ENCODE measurements at places on chromosomes 2 and 18.

GRCh38 chr2:17573085-17573803 lies 32.7 kb downstream of the VSNL1 start:
- DNase-seq, result peak; percentile 7

- no peak for DNase-seq
Measured at GRCh38 chr2:3323360-3324035, 54.1 kb downstream of the EIPR1 start.

DNA sequence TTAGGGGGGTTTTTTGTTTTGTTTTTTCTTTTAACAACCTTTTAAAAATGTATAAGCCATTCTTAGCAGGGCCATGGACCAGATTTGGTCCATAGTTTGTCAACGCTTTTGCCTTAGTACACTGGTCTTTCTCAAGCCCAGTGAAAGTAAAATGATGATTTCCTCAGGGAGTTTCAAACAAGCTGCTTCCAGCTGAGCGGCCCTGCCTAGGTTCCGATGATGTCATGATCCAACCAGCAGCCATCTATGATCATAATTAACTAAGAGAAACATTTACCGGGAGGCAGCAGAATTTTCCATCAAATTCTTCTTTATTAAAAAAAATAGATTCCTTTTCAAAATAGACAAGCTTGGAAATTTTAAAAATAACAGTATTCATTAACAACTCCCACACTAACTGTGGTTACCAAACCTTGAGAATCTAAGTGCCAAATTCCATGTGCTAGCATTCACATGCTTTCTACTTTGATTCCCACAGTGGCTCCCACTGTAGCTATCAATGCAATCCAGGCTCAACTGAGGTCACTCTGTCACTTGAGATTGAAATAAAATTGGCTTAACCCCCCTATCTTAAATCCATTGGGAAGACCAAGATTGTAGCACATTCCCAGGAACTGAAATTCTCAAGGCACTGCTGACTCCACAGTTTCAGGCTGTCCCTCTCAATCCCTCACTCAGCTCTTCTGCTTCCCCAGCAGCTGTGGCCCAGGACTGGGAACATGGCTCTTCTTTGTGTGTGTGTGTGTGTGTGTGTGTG lies 148.9 kb downstream of the RNF152 start:
- DNase-seq, result no peak

DNA sequence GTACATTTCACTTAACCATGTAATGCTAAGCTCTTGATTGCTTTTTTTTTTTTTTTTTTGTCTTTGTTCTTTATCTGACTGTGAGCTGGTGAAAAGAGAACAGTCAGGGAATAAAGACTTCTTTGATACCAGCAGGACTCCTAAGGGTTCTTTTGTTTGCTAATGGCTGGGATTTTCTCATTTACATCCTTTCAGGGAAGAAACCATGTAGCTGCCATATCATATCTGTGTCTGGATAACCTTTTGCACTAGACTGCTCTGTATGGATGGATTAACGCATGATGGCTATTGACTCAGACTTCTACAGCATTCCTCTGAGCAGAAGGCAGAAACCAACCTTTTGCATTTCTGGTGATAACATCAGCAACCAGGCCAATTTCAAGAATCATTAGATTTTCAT lies 504.0 kb downstream of the LRRTM4 start:
- peak; percentile 46 for DNase-seq

GRCh38 chr18:9101730-9102507 lies 580 bp upstream of the NDUFV2 start:
- peak; percentile 44 for DNase-seq

GRCh38 chr2:237485304-237485703 lies 1.7 kb upstream of the MLPH start:
- DNase-seq, result no peak

DNA sequence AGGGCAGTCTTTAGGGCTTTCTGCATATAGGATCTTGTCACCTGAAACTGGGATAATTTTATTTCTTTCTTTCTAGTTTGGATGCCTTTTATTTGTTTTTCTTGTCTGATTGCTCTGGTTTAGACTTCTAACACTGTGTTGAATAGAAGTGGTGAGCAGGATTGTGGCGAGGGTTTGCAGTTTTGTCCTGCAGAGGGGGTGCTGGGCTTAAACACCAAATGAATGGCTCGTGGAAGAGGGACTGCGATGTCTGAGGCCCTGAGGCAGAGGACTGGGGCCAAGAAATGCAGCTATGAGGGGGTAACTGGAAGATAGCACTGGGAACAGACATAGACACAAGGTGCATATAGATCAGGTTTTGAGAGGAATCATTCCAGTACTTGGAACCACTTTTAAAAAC lies 20.5 kb downstream of the UBE2F start:
- DNase-seq, result no peak

GRCh38 chr2:211281430-211282073 lies 725.2 kb downstream of the CPS1 start:
- DNase-seq, result no peak

DNA sequence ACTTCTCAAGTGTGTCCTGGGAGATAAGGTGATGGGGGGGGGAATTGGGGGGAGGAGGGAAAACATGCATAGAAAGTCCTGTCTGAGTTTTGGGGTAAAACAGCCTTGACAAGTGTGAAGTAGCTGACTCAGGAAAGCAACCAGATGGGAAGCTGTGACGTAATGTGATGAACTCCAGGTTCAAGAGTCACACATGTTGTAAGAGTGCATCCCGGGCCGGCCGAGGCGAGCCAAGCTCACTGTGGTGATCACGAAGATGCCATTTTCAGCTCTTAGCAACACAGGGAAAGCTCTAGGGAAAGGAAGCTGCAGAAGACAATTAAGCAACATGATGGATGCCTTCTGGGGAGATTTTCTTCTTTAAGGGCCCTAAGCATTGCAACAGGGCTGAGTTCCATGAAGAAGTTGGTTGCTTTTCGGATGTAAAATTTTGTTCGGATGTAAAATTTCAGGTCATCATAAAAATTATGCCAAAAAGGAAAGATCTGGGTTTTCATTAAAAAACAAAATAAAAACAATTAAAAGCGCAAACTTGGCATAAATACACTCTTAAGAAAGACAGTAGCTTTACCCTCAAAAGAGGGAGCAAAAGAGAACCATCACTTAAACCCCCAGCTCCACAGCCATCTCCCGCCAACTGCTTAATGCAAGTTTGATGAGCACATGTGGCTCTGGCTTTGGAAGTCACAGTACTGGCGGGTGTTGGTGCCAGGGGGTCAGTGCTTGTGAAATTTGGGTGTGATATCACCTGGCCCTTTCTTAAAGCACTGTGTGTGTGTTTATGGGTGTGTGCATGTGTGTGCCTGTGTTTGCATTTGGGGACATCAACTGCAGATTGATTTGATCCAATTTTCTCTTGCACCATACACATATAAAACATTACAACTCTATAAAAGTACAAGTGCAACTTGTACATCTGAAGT lies 19.1 kb downstream of the SERTAD2 start:
- no peak for DNase-seq

- DNase-seq, result no peak
Measured at GRCh38 chr2:28681606-28682005, 70.0 kb upstream of the PPP1CB start.

DNA sequence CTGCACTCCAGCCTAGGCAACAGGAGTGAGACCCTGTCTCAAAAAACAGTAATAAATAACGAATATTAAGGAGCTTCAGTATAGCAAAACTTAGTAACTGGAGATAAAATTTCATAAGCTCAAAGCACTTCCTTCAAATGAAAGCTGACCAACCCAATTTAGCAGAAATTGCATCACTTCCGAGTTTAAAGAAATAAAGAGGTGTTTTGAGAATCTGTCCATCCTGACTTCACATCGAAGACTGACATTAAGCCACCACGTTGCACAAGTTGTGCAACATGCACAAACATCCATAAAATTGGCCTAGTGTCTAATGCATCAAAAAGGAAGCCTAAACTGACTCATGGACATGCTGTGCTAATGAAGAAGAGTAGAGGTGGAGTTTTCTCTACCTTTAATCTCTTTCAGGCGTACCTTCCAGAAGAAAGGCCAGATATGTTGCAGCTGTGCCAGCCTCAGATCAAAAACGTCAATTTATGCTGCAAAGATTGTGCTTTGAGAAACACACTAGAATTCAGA lies 7.7 kb upstream of the DSG3 start:
- DNase-seq, result no peak

DNA sequence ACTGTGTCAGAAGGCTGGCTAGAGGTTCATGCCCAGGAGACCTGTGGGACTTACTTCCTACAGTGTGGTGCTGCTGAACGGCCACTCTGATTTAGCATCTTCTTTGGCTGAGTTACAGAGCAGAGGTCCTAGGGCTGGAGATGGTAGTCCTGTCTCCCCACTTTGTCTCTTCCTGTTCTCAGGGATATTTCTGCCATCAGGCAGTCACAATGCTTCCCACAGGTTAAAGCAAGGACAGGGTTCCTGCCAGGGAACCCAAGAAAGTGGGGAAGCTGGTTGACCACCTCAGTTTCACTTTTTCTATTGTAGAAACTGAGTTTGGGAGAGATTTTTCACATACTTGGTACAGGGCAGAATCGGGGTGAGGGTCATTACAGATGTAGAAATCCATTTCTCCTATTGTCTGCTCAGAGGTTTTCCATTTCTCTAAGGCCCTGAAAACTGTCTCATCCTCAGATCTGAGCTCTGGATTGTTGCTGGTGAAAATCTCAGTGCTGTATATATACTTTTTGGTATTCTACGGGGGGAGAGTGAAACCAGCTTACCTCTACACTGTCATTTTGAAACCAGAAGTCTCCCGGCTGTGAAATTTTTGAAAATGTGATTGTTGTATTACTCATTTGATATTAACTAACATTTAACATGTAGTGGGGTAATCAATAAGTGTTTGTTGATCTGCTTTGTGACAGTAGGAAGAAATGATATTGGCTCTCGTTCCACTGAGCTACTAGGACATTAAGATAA lies 37.0 kb upstream of the MEP1B start:
- no peak for DNase-seq

- DNase-seq, result no peak
Measured at GRCh38 chr2:71891155-71891554, 256.5 kb downstream of the CYP26B1 start.

DNA sequence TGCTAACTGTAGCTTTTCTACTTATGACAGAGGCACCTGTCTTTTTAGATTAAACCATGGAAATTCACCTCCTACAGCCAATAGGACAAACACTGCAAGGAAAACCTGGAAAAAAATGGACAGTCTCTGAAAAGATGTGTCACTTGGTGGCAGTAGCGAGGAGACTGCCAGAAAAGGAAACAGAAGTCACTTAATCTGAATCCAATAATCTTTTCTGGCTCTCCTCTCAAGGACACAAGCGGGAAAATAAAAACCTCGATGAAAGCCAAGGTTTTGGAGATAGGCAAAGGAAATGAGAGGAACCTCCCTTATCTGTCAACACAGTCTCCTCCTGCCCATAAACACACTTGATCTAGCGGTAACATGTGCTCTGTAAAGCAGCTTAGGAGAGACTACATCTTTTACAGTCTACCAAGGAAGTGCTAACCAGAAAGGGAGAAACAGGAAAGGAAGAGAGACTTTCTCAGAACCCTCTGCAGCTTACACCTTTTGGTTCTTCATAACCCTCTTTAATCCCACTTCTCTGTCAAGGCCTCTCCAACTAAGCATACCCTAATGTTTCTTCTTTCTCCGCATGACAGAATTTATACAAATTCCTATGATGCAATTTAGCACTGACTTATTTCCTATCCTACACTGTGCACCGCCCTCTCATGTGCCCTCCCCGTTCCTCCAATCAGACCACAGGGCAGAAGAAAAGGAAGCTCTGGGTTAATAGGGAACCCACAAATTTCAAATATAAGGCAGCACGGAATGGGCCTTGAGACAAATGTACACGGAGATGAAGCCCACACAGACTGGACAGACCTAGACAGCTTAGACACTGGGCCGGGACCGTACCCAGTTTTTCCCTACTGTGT lies 52.8 kb downstream of the CLASP1 start:
- no peak for DNase-seq

GRCh38 chr18:56565046-56565445 lies 73.3 kb downstream of the TXNL1 start:
- DNase-seq, result no peak

GRCh38 chr2:100146657-100146960 lies 4.2 kb upstream of the AFF3 start:
- no peak for DNase-seq

DNA sequence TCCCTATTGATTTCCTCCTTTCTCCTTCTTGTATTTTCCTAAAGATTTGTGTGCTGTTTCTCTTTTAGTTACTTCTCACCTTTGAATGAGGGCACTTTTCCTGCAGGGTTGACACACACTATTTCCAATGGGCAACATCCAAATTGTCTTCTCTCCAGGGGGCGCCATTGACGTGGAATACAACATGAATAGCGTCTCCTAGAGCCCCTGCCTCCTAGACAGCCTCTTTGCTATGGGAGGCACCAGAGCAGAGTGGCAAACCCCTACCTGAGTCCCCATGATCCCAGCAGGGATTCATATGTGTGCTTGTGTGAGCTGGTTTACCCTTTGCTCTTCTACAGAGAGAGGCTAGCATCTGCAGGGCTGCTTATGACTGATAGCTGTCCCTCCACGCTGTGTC lies 61.3 kb upstream of the ITSN2 start:
- DNase-seq, result peak; percentile 66

- DNase-seq, result no peak
Measured at GRCh38 chr2:28445448-28446258, 50.2 kb upstream of the PLB1 start.

DNA sequence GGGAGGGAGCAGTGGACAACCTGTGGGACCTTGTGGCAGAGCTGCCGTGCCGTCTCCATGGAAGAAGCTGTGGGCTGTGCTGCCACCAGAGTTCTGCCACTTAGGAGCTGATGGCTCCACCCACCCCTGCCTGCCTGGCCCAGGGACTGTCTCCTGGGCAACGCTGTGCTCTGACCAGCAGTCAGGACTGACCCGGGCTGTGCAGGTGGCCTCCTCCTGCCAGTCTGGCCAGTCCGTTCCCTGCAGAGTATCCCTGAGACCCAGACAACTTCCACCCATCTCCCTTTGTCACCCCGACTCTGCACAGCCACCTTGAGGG lies 12.8 kb downstream of the ASIC4 start:
- DNase-seq, result no peak

DNA sequence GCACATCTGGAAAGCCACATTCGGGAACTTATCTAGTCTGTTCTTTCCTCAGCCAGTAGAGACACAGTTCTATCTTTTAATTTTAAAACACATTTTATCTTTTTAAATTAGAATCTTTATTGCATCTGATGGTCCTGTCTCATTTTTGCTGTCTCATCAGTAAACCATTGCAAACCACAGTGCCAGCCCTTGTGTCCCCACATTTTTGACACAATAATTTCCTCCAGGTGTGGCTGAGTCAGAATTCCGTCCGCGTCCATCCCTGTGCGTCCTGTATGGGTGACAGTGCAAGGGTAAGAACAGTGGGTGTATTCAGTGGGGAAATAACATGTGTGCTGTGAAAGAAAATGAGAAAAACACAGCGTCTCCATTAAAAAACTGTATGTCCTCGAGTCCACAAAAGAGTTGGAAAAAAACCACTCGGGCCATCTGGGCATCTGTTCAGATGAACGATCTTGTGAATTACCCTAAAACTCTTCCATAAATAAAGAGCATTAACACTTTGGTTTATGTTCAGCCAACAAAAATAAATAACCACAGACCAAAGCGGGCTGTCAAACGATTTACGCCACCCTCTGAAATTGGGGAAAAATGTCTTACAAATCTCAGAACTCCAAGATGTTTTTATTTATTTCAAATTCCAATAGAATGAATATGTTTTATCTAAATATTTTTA lies 137.3 kb downstream of the ZNF516 start:
- DNase-seq, result no peak

GRCh38 chr2:226327830-226328229 lies 471.8 kb downstream of the IRS1 start:
- DNase-seq, result no peak

All from NCI-H345 (cell line).